ENCODE measurements at places on chromosomes 2 and 18.

- no peaks in the 10 kb centered on the region for H3K36me3 ChIP-seq
- H3K27me3 ChIP-seq, result no peaks in the 10 kb centered on the region
- H3K27ac ChIP-seq, result no peak overlapping the region
- no peaks in the 10 kb centered on the region for H3K4me1 ChIP-seq
- H3K4me3 ChIP-seq, result no peak overlapping the region
- no peak for DNase-seq
Observed at GRCh38 chr2:172467382-172467781, 40.0 kb downstream of the ITGA6 start.

GRCh38 chr2:44801841-44802776 is 139.4 kb upstream of the SIX3 start:
- H3K27me3 ChIP-seq, result peaks cover 45% of the 10 kb centered on the region
- H3K4me3 ChIP-seq, result no peak overlapping the region
- peaks cover 16% of the 10 kb centered on the region for H3K4me1 ChIP-seq
- no peaks in the 10 kb centered on the region for H3K36me3 ChIP-seq
- DNase-seq, result no peak
- H3K27ac ChIP-seq, result no peak overlapping the region

DNA sequence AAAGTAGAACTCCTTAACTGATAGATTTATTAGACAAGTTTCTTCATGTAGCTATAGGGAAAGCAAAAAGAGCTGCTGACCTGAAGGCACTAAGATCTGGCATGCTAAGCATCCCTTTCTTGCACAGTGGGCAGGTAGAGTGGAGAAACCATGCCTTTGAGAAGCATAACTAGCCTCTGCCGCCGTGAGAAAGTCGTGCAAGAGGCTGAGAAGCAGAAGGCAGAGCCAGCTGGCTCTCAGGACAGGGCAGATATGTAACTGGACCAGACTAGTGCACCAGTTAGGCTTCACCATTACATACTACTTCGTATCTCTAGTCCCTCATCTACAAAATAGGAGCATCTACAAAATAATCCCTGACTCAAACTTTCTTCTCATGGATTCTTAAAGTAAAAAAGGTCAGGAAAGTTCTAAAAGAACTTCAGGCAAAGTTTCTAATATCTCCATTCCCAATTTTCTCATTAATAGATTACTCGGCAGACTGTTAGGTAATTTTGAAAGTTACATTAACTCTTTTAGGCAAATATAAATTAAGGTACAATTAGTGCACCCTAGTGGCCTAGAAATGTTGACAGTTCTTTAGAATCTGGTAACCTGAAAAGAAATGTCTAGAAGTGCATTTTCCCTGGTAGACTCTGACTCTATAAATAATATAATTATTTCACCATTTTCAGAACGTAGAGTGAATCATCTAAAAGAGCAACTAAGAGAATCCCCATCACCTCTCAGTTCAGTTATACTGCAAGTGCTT is 10.3 kb downstream of the ERBB4 start:
- no peaks in the 10 kb centered on the region for H3K36me3 ChIP-seq
- no peak overlapping the region for H3K27ac ChIP-seq
- DNase-seq, result no peak
- H3K4me1 ChIP-seq, result peaks cover 14% of the 10 kb centered on the region

GRCh38 chr18:12608301-12608700 is 49.6 kb downstream of the SPIRE1 start:
- DNase-seq, result no peak
- no peaks in the 10 kb centered on the region for H3K36me3 ChIP-seq
- H3K4me1 ChIP-seq, result peaks cover 8% of the 10 kb centered on the region
- H3K27ac ChIP-seq, result no peak overlapping the region

GRCh38 chr2:36965751-36966369 is 476 bp downstream of the STRN start:
- H3K36me3 ChIP-seq, result no peaks in the 10 kb centered on the region
- H3K27me3 ChIP-seq, result no peaks in the 10 kb centered on the region

Data from right atrium auricular region (tissue), 2 donors.